ENCODE measurements at places on chromosomes 6 and 20.

GRCh38 chr6:169841907-169842606, 90.6 kb downstream of the ERMARD start:
- no peak for DNase-seq

DNA sequence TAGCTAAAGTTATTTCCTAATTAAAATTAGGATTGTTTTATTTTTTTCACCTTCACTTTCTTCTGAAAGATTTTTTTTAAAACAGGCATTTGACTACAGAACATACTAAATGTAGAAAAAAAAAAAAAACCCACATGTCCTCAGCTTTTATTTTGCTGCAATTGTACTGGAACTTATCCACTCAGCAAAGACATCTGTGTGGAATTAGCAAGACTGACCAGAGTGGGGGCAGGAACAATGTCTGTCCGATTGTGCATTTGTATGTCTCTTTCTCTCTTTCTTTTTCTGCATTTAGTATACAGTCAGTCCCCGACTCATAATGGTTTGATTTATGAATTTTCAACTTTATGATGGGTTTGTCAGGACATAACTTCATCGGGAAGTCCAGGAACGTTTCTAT, 77.3 kb downstream of the CHD6 start:
- DNase-seq = no peak

DNA sequence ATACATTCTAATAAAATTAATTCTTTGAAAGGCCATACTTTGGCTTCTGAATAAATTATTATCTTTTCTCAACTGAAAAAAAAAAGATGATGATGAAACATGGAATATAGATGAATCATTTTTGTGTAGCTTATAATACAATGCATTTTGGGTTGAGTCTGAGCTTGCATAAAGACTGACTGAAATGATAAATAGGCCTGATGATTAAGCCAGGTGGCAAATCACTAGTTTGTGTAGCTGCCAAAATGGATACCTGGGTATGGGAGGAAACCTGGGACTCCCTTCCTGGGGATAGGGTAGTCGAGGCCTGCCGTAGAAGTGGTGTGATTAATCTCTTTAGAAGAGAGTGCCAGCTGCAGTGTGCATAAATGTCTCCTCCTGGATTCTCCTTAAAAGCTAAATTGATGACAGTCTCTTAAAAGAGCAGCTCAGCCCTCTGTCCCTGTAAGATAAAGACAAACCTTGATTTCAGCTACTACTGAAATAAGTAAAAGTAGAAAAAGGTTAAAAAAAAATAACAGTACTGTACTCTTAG, 275.1 kb downstream of the GRIK2 start:
- no peak for DNase-seq

- no peak for DNase-seq
These were observed 128.0 kb upstream of the FAM83B start for GRCh38 chr6:54718541-54719023.

DNA sequence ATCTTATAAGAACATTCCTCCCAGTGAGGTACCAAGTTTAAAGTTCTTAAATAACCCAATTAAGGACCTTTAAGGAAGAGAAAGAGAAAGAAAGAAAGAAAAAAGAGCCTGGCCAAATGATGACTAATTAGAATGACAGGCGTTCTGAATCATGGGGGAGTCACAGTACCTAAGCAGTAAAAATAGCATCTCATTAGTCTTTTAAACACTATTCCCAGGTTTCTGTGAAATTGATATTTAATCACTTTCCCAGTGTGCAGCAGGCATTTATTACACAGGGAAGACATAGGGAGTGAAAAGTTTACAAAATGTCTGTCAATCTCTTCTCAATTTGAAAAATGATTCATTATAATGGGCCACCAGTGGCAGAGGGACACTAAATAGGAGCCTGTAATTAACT, 251.4 kb upstream of the MANEA start:
- DNase-seq = no peak

GRCh38 chr6:20755631-20756030, 221.4 kb downstream of the CDKAL1 start:
- no peak for DNase-seq

DNA sequence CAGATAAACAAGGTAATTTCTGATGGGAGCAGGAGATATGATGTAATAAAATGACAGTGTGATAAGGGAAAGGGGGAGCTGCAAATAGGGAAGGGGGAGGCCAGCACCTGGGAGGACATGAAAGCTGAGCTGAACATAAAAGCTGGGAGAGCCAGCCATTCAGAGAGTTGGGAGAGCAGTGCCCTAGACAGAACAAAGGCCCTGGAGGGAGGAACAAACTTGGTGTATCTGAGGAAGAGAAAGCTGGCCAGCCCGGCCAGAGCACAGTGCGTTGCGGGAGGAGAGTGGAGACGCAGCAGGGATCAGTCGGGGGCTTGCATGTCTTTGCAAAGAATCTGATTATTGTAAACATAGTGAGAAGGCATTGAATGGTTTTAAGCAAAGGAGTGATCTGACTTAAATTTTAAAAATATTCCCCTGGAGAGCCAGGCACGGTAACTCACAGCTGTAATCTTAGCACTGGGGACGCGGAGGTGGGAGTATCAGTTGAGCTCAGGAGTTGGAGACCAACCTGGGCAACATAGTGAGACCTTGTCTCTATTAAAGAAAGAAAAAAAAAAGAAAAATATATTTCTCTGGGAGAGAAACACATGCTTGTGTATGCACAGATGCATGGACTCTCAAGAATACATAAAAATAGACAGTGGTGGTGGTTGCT, 318.2 kb downstream of the ZFAND3 start:
- DNase-seq = no peak

GRCh38 chr6:168196881-168197635, 118.0 kb upstream of the FRMD1 start:
- no peak for DNase-seq

- DNase-seq = no peak
These were observed 27.6 kb upstream of the IPCEF1 start for GRCh38 chr6:154384191-154384590.

DNA sequence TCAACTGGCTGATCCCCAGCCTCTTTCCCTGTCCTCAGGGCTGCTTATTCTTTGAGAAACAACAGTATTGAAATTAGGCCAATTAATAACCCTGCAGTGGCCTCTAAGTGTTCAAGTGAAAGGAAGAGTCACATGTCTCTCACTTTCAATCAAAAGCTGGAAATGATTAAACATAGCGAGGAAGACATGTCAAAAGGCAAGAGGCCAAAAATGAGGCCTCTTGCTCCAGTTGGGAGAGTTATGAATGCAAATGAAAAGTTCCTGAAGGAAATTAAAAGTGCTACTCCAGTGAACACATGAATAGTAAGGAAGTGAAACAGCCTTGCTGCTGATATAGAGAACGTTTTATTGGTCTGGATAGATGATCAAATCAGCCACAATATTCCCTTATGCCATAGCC, 131.5 kb downstream of the MACROD2 start:
- DNase-seq = no peak

DNA sequence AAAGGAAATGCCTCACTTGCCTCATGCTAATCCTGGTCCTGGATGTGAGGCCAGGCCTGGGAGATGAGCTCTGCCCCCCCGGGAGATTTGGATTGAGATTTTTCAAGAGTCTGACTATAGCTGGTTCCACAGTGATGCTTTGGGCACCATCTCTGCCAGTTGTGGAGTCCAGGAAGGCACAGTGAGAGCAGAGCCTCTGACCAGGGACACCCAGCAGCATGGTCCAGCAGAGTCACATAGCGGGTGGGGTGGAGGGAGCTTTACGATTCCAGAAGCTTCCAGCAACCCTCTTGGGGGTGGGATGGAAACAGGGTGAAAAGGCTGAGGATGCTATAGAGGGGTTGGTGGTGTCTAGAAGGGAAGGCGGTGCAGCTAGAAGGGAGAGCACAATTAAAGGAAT, 8.7 kb downstream of the SLC32A1 start:
- no peak for DNase-seq

DNA sequence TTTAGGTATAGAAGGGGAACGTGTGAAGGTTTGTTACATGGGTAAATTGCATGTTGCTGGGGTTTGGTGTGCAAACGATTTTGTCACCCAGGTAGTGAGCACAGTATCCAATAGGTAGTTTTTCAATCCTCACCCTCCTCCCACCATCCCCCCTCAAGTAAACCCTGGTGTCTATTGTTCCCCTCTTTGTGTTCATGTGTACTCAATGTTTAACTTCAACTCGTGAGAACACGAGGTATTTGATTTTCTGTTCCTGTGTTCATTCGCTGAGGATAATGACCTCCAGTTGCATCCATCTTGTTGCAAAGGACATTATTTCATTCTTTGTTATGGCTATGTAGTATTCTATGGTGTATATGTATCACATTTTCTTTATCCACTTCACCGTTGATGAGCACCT, 11.6 kb upstream of the VNN1 start:
- no peak for DNase-seq

- no peak for DNase-seq
These were observed 163.1 kb downstream of the TTLL2 start for GRCh38 chr6:167487749-167488664.

DNA sequence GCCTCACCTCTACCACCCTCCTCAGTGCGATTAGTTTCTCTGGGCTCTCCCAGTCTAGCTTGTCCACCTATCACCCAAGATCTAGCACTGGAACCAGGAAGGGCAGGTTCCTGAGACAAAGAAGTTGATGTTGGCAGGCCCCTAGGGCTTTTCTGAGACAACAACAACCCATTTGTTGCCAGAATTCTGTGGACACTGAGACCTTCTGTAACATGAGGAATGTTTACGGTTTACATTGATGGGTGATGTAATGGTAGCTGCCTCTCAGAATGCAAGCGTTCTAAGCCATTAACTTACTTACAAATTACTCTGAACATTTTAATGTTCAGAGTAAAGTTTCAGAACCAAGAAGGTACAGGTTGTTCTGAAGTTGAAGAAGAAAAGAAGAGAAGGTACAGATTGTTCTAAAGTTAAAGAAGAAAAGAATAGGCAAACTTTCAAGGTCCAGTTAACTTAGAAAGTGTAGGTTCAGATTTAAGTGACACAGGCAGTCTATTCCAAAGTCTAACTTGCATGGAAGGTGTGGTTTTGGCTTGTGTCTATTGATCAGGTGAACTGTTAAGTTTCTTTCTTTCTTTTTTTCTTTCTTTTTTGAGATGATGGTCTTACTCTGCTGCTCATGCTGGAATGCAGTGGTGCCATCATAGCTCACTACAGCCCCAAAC, 3.7 kb upstream of the MED23 start:
- no peak for DNase-seq

DNA sequence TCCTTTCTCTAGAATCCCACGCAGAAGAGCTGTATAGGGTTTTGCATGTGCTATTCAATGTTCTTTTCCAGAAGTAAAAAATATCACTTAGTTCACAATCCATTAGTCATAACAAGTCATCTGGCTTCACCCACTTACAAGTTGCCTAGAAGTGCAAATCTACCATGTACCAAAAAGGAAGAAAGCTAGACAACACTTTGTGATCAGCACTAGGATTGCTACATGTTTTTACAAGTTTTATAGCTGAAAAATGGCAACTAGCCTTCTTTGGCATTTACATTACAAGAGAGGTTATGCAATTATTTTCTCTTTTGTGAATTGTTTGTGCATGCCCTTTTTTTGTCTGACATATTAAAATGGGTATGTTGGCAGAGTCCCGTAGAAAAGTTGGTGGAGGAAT, 85.6 kb upstream of the PTPRK start:
- DNase-seq = no peak

DNA sequence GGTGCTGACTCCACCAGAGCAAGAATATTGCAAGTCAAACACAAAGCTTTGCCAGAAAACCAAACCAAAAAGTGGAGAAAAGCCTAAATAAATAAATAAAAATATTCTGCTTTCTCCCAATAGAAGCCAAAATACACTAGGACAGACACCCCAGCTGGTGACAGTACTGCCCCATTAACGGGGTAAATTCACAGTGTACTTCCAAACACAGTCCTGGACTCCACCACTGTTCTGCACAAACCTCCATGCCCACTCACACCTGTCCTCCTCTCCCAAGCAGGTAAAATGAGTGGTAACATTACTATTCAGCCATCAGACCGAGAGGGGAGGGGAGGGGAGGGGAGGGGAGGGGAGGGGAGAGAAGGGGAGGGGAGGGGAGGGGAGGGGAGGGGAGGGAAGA, 70.7 kb downstream of the RALGAPA2 start:
- no peak for DNase-seq

DNA sequence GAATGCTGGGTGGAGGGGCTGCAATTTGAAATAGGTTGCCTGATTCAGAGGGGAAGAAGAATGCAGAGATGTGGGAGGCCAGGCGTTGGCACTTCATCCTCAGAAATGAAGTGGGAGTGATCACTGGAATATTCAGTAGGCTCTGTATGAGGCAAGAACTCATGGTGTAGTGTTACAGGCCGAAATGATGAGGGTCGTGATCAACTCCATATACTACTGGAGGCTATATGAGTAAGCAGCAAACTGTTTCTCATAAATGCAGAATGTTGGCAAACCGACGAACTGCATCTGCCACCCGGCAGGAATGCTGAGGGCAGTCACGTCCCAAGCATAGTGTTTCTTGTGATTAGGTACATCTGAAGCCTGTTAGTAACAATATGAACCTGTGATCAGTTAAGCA, 12.7 kb downstream of the KCNS1 start:
- DNase-seq = no peak

- DNase-seq = no peak
These were observed 10.1 kb downstream of the LSM14B start for GRCh38 chr20:62132421-62132820.

GRCh38 chr6:108782179-108783041, 65.8 kb upstream of the ARMC2 start:
- peak; percentile 54 for DNase-seq

GRCh38 chr6:1952740-1953360, 292.6 kb downstream of the GMDS start:
- no peak for DNase-seq

GRCh38 chr20:39025883-39026282, 63.7 kb downstream of the DHX35 start:
- no peak for DNase-seq

- no peak for DNase-seq
These were observed 270.4 kb upstream of the CITED2 start for GRCh38 chr6:139644821-139645220.

- DNase-seq = no peak
These were observed 18.8 kb upstream of the NTSR1 start for GRCh38 chr20:62689861-62690260.

DNA sequence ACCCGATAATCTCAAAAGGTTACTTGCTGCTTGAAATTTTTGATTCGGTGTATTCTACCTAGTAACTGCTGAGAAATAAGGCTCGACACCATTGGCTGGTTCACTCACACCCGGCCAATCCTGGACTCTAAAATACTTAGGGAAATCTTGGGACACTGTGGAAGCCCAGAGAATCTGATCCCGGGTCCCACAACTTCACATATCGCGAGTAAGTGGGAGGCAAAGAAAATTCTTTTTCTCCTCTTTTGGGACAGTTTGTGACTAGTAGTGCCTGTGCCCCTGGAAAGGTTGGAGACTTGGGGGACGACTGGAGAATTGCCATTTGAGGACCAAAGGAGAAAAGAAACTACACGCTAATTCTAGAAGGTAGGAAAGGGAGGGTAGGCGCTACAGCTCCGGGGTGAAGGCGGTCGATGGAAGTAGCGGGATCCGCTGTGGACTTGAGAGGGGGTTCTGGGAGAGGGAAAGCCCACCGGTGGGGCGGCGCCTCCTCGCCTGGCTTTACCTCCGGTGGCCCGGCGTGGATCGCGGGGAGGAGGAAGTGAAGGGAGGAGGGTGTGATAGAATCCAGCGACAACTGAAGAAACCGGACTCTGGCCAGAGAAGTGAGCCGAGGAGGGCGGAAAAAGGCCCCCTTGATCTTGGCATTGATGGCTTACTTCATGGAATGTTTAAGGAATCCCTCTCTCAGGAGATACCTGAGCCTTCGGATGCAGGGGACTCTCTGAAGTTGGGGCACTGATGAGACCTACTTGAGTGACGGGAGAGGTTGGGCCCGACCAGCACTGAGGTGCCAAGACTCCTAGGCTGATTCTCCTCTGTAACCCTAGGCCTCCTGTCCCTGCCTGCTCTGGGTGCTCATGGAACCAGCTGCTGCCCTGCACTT, 18.8 kb upstream of the BTN3A3 start:
- DNase-seq = no peak

Data from stimulated activated CD8-positive, alpha-beta memory T cell treated with anti-CD3 and anti-CD28 coated beads, Interleukin-7, amount 100 ng/mL, for 24 hours (primary cell).